ENCODE measurements at places on chromosomes 4 and X.

DNA sequence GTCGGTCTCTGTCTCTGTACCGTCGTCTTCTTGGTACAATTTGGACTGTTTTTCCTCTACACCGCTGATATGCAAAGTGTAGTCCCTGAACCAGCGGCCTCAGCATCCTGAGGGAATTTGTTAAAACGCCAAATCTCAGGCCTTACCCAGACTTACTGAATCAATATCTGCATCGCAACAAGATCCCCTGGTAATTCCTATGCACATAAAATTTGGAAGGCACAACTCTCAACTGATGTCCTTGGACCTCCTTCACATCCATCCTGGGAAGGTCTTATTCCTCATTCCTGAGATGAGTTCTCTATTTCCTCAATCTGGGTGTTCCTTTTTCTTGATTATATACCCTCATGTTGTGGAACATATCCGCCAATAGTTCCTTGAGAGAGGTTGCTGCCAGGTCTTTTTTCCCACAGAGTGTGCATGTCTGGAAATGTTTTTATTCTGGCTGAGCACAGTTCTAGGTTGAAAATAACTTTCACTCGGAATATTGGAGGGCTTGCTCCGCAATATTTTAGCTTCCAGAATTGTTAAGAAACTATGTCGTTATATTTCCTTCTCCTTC is 738 bp upstream of the HPF1 start:
- no peak for DNase-seq

DNA sequence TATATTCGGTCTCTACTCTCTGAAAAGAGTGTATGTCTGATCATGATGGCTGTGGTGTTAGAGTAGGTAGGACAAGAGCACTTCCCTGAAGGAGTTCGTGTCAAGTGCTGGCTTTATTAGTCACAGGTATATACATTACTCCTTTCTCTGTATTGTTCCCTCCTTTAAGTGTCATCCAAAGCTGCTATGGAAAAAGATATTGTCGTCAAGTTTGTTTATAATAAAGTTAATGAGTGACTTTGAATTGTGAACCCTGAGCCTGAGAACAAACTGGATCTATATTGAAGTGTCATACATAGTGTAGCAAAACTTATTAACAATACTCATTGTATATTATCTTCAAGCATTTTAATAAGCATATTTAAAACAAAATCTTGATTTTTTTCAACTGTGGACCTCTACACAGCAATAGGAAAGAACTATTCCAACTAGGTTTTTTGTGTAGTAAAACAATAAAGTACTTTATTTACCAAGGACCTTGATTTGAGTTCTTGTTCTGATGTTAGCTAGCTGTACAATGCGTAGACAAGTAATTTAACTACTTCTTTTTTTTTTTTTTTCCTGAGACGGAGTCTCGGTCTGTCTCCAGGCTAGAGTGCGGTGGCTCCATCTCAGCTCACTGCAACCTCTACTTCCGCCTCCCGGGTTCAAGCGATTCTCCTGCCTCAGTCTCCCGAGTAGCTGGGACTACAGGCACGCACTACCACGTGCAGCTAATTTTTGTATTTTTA is 177.7 kb downstream of the RAPGEF2 start:
- DNase-seq: no peak

- DNase-seq: no peak
These were observed 64.4 kb upstream of the ACSL4 start for GRCh38 chrX:109797311-109797975.

- no peak for DNase-seq
These were observed 21.1 kb upstream of the HSFX4 start for GRCh38 chrX:149908308-149908707.

DNA sequence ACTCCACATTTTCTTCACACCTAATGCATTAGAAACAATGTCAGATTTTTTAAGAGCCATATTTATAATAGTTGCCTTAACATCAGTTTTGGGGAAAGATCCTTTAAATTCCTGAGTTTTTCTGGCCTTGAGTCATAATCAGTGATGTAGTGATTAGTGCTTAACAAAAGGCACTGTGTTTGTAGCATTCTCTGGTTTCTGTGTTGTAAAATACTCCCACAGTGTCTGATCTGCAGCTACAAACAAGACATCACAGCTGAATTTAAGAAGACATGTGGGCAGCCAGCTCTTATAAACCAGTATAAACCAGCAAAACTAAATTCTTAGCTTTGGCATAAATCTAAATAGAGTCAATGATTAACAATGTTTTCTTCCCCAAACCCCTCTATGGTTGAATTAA is 233.8 kb downstream of the FSTL5 start:
- no peak for DNase-seq

GRCh38 chr4:88865466-88865865 is 167.8 kb upstream of the NAP1L5 start:
- DNase-seq: no peak

DNA sequence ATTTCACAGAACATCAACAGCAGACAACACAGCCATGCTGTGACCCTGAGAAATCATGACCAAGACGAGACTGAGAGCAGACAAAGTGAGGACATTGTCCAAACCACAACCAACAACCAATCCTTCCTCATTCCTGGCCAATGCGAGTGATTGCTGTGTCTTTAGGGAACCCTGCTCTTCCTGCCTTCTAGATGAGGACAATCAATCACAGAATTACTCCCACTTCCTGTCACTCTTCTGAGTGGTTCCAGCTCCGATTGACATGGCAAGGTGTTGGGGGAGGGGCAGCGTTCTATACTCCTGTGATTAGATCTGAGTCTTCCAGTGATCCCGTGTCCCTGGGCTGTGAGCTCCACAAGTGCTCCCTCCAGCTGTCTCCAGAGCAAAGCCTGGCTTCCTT is 227.8 kb downstream of the STIM2 start:
- no peak for DNase-seq

DNA sequence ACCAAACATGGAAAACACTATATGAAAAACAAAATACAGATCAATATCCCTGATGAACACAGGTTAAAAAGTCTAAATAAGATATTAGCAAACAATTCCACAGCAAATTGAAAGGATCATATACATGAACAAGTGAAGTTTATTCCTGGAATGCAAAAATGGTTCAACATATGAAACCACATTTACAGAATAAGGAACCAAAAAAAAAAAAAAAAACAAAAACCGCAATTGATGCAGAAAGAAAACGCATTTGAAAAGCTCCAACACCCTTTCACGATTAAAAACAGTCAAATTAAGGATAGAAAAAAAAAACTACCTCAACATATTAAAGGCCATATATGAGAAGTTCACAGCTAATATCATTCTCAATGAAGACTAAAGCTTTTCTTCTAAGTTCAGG is 45.4 kb upstream of the STS start:
- no peak for DNase-seq

- no peak for DNase-seq
These were observed 17.0 kb downstream of the SNCA start for GRCh38 chr4:89820010-89820409.

Measured in CD8-positive, alpha-beta memory T cell (primary cell).